LNCaP clone FGC (cell line): ENCODE measurements at places on chromosomes 5 and 9.

DNA sequence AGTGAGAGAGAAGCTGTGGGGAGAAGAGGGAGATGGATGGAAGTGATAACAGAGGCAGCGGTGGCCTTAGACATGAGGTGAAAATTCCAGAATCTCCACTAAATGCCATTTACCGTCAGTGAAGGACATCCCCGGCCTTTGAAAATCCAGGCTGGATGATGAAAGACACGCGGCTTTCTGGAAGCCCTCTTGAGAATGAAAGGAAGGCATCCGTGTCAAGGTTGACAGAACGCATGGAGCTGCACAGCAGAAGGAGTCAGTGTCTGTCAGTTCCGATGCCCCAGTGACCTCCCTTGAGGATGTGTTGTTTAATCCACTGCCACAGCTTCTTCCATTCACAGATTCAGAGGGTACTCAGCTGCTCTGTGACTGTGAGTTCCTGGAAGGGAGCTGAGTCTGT lies 114.9 kb downstream of the ICE1 start:
- no peak for DNase-seq

- no peak for DNase-seq
Measured at GRCh38 chr5:761059-761771, 23.3 kb downstream of the ZDHHC11B start.

GRCh38 chr5:18968966-18969365 lies 1019.0 kb downstream of the CDH18 start:
- DNase-seq, result no peak

- DNase-seq, result no peak
Measured at GRCh38 chr9:125861405-125862058, 114.4 kb downstream of the PBX3 start.

DNA sequence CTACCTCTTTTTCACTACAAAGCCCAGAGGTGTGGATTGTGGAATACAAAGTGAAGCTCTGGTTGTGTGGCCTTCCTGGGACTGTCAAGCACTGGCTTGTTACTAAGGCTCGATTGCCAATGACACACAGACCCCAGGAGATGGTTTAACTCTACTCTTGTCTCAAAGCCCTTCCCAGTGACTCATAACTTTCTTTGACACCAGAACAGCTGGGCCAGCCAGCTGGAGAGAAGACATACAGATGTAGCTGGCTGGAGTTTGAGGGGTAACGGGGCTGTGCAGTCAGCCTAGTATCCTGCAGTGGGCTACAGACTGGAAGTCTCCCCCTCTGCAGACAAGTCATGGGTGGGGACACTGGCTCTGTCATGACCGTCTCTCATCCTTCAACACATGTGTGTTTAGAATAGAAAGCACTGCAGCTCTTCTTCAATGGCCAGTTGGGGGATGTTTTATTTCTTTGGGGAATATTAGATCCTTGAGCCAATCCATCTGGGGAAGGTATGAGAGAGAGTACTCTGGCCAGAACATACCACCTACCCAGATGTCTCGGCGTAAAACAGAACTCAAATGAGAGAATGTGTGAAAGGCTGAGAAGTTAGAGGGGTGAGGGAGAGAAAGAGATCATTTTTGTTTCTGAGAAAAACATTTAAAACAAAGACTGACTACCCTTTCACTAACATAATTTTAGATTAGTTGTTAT lies 53.3 kb downstream of the SEMA6A start:
- DNase-seq, result no peak

DNA sequence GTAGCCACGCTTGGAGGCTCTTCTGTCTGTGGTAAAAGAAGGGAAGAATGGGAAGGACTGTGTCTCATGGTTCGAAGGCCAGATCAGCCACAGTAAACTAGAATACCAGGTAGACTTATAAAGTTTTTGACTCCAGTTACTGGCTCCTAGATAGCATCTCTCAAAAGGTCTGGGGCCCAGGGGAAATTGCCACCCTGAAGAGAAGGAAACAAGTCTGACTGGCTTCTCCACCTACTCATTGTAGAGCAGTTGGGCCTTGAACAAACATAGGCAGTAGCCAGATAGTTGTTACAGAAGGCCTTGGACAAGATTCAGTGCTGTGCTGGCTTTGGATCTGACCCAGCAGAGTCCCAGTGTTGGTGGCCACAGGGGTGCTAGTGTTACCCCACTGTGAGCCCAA lies 890.4 kb downstream of the EFNA5 start:
- peak; percentile 91 for DNase-seq

DNA sequence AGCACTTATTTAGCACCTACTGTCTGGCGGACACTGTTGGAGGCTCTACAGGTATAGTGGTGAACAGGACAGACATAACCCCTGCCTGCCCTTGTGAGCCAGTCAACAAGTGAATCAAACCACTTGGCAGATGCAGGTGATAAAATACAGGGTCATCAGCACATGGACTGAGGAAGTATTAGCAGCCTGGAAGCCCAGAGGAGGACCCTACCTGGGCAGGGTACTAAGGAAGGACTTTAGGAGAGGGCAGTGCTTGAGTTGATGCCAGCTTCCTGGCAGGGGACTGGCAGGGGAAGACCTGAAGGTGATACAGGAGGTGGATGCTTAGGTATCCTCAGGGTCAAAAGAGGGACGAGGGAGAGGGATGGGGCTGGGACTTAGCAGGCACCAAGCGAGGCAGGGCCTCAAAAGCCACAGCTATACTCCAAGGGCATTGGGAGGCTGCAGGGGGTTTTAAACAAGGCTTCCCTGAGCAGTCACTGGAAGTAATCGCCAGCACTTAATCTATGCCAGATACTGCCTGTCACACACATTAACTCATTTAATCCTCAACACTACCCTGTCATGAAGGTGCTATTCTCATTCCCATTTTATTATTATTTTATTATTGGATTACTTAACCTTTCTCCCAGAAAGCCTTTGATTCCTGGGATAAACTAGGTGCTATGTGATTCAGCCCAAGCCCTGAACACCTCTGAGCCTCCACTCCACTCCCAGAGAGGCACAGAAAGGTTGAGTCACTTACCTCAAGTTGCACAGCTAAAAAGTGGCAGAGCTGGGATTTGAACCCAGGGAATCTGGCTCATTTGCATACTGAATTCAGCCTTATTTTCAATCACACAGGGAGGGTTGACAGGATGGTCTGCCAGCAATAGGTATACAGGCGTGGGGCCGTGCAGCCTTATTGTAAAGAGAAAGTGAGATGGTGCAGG lies 63.8 kb upstream of the ORM1 start:
- DNase-seq, result no peak

GRCh38 chr9:86573886-86574285 lies 219.7 kb upstream of the TUT7 start:
- DNase-seq, result no peak

GRCh38 chr5:145903113-145903512 lies 30.3 kb upstream of the GRXCR2 start:
- no peak for DNase-seq

DNA sequence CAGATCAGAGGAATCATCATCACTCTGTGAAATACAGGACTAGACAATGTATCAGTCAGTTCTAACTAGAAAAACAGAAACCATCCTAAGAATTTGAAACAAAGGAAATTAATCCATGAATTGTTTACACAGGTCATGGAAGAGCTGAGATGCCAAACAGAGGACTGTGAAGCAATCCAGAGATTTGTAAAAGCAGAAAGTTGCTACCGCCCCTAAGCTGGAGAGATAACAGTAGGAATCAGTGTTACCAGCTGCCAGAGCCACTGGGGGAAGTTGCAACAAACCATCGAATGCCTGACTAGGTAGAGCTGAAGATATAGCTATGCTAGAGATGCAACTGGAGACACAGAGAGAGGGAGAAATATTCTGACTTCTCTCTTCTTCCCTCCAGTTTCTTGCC lies 10.4 kb upstream of the MIER3 start:
- no peak for DNase-seq

- DNase-seq, result no peak
Measured at GRCh38 chr9:83714329-83714728, 6.6 kb upstream of the UBQLN1 start.

DNA sequence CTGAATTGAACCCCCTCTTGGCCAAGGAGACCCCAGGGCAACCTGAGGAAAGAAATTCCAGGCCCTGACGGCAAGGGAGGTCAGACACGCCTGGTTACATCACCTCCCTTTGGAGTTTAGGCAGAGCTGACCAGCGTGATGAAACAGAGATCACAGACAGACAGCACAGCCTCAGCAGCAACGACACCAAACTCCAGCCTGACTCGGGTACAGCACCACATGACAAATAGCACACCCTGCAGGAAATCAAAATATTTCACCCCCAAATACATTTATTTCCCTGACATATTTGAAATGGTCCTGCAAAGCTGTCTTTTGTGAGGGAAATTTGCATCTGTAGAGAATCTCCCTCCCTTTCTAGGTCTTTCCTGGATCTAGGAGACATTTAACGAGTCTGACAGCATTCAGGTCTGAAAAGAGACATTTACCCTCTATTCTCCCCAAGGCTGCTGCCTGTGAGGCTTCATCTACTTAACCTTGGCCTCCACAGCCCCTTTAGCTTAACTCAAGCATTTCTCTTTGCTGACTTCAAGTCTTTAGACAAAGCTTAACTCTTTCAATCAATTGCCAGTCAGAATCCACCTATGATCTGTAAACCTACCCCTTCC lies 2.6 kb downstream of the QSOX2 start:
- no peak for DNase-seq

GRCh38 chr5:5278201-5278814 lies 138.2 kb downstream of the ADAMTS16 start:
- DNase-seq, result peak; percentile 17

DNA sequence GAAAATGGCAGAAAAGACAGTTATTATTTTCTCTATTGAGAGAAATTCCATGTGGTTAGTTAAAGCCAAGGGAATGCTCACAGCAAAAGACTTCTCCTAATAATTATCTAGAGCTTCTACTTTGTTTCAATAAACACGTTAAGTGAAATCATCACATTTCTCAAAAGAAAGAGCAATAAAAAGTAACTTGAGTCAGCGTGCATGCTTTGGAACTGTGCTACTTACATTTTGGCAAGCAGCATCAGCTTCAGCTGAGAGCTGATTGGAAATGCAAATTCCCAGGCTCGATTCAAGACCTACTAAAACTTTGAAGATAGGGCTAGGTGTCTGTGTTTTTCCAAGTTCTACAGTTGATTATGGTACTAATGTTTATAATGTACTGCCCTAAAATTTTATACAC lies 132.1 kb downstream of the CDH18 start:
- DNase-seq, result no peak

- no peak for DNase-seq
Measured at GRCh38 chr9:27800159-27800558, 226.9 kb upstream of the C9orf72 start.

DNA sequence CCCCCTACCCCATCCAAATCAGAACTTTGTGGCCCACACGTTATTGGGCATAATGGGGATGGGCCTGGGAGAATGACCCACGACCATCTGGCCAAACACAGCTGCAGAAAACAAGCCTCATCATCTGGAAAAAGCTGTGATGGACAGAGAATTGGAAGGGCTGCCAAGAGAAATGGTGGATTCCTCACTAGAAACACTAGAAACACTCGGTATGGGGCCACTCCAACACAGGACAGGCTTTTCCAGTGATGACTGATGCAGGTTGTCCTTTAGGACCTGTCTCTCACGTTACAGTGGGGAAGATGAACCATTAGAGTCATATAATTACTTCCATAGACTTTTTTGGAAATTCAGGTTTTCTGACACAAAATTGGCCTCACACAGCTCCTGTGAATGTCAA lies 172.4 kb upstream of the TARS1 start:
- DNase-seq, result no peak

DNA sequence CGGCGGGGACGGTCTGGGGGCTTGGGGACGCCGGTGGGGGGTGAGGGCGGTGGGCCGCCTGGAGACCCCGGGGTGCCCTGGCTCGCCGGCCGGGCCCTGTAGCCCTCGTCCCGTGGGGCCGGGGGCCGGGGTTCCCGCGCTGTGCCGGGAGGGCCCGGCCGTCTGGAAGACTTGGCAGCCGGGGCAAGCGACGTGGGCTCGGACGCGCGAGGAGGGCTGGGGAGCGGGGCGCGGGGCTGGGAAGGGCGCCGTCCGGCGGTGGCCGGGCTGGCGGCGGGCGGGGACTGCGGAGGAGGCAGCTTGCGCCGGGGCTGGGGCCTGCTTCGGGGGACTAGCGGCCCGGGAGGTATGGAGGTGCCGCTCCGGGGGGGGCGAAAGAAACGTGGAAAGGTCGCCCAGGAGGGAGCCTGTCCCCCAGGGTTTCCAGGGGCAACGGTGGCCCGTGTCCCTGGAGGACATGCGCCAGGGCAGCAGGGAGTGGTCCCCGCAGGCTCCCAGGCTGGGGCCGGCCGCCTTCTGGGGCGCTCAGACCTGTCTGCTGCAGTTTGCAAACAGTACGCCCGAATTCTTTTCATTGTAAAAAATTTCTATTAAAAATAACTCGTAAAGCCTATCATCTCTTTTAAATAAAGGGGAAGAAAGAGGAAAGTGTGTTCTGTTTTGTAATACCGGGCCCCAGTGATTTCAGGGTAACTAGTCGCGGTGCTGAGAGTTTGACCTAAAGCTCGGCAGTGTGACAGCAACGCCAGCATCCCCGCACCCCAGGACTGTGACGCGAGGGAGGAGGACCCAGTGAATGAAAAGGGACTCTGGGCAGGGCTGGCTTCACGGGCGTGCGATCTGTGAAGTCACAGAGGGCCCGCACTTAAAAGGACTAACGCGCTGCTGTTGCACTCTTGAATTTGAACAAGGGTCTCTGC lies 752 bp upstream of the ANKH start:
- DNase-seq, result no peak

GRCh38 chr9:78273761-78274160 lies 23.2 kb upstream of the PSAT1 start:
- no peak for DNase-seq

GRCh38 chr5:68928617-68929302 lies 165.1 kb upstream of the SLC30A5 start:
- DNase-seq, result peak; percentile 23

DNA sequence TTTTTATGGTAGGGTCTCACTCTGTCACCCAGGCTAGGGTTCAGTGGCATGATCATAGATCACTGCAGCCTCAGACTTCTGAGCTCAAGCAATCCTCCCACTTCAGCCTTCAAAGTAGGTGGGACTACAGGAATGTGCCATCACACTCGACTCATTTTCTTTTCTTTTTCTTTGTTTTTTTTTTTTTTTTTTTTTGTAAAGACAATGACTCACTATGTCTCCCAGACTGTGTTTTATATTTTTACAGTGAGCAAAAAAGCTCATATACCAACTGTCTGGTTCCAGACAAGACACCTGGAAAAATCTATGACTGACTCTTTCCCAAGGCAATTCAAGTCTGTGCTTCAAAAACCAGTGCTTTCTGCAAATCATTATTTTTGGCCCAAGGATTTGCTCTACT lies 10.8 kb upstream of the FOXD1 start:
- DNase-seq, result no peak

GRCh38 chr9:76744336-76744735 lies 19.9 kb upstream of the PCA3 start:
- DNase-seq, result no peak
